ENCODE measurements at places on chromosomes 3 and 15.

DNA sequence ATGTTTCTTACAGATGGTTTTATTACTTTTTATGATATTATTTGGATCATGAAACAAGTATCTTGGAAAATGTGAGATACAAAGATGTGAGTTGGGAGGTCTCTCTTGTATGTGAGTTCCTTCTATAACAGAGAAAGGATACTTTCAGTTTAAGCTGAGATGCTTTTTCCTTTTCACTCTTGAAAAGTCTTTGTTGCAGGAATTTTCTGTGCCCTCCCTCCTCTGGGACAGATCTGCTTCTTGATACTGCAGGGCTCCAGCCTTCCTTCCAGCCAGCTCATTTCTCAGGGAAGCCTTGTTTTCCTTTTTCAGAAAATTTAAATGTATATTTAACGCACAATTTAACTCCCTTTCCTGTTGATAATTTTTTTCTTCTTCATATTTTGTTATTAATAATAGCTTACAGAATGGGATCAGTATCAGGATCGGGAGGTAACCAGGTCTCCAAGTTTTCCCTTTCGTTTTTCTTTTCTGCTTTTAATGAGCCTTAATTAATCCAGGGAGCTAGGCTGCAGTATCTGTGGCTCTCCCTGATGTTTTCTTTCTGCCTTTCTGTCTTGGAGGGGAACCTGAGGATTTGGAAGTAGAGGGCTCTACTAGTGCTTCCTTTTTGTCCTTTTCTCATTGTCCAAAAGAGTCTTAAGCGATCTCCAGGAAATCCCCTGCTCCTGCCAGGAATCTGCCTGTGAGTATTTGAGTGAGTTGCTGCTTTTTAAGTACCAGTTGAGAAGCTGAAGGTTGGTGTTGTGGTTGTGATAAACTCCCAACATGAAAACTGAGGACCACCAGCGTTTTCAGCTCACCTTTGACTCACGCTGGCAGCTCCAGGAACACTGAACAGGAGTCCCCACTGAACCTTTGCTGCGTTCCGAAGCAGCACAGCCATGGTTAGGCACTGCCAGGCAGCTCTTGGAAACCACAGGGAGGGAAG, 105.7 kb downstream of the IGF1R start:
- DNase-seq, result peak; percentile 73

DNA sequence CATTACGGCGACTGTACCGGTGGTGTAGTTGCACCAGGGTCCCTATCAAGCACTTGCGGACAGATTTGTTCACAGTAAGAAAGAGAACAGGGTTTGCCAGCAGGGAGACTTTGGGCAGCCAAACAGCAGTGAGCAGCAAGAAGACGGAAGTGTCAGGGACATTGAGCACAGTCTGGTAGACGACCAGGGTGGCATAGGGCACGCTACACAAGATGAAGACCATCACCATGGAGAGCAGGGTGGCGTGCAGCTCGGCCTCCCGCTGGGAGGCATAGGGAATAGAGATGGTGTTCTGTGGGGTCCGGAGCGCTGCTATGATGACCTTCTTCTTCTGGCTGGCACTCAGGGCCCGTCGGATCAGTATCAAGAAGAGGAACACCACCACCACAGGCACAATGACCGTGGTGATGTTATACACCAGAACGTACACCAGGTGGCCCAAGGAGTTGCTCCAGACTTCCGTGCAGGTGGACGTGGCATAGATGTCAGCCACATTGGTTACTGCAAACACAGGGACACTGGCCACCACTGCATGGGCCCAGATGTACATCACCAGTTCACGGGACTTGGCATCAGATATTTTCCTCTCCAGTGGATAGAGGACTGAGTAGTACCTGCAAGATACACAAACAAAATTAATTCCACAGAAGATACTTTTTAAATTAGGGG, 19.1 kb upstream of the FSIP1 start:
- DNase-seq, result no peak

DNA sequence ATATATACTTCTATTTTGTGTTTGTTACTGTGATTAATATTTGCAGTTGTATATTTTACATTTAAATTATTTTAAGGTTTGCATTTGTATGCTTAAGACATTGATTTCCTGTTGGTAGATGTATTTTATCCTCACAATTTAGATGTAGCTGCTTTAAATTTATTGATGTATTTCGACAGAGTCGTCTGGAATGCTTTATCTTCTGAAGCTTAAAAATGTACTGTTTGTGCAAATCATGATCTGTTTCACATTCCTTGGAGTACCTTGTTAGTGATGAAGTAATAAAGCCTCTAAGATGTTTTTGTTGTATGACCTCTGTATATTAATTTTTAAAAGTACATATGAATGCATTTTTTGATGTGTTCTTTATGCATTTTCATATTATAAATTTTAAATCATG, 1.9 kb downstream of the CHD2 start:
- no peak for DNase-seq

GRCh38 chr3:98978068-98978811, 76.7 kb upstream of the DCBLD2 start:
- DNase-seq, result no peak

GRCh38 chr3:13894096-13894806, 14.4 kb upstream of the WNT7A start:
- no peak for DNase-seq

DNA sequence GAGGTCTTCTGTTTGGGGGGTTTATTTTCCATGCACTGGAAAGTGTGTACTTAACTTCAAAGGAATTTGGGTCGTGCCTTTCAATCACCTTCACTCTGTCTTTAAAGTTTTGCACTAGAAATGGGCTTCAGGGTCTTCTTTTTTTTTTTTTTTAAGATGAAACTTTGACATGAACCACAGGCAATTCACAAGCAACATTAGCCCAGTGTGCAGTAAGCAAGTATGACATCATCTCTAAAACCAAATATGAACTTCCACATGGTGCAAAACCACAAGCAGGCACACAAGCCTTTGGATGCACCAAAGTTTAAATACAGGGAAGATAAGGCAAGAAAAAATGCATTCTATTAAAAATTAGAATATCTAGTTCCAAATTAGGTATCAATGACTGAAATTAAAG, 381.9 kb downstream of the ERC2 start:
- peak; percentile 22 for DNase-seq

- DNase-seq, result no peak
These were observed 513.9 kb upstream of the NR2F2 start for GRCh38 chr15:95816591-95816990.

DNA sequence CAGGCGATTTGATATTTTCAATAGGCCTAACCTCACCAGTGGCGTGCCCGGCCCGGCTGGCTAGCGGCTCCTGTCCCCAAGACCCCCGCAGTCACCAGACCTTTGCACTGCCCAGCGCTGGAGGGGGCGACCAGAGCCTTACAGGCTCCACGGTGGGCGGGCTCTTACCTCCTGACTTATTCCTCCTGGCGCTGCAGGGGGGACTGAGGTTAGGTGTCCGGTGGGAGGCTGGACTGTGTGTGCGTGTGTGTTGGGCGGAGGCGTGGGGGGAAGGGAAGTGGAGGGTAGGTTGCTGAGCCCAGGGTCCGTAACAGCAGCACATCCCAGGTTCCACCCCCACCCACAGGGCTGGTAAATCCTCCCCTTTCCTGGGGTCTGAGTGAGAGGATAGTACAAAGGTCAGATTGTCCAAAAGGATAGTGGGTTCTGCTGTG, 27.5 kb upstream of the THRB start:
- no peak for DNase-seq
